ENCODE measurements at places on chromosomes 2 and 18.

DNA sequence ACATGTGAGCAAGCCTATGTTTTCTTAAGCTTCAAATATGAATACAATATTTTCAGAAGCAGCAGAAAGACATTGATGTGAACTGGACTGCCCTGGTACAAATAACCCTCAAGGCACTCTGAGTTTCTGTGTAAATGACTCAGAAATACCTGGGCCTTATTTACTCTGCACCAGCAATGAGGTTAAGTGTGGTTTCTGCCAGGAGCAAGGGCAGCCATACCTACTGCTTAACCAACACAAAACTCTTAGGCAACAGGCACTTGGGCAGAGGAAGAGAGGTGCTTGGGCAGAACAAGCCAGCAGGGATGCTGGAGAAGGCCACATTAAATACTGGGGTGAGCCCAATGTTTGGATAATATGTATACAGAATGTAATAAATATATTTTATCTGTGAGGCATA, 29.4 kb upstream of the ARL5A start:
- DNase-seq = no peak

GRCh38 chr2:216560838-216561270, 62.2 kb downstream of the RPL37A start:
- DNase-seq = no peak

GRCh38 chr2:75560022-75560767, 544 bp downstream of the EVA1A start:
- no peak for DNase-seq

DNA sequence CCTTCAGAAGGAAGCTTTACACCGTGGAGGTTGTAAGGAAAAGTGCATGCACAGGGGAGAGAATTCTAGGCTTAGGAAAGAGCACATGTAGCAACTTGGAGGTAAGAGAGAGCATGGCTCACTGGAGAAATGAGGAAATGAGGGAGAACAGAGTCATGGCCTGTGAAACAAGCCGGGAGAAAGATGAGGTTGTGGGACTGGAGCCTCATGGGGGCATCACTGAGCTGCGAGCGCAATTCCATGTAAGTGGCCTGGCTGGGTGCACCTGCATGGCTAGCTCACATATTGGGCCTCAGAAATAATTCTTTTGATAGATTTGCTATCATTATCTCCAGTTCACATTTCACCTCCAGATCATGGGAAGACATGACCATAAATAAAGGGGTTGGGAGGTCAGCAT, 785.5 kb upstream of the RAB6C start:
- peak; percentile 36 for DNase-seq

DNA sequence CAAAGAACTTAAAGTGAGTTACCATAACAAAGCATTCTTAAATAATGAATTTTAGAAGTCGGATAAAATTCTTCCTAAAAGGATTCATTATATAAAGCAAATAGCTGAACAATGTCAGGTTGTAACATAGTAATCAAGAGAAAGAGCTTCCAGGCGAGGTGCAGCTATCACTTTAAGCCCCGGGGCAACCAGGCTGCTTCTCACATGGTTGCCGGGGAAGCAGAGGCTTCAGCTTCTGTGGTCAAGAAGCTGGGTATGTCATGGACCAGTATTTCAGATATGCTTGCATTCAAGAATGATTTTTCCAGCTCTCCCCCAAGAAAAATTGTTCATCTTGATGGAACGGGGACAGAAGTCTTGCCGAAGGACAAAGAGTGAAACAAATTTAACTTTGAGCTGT, 23.6 kb upstream of the KYNU start:
- DNase-seq = no peak

- peak; percentile 50 for DNase-seq
These were observed 116.8 kb downstream of the CTAGE1 start for GRCh38 chr18:22300665-22301636.

GRCh38 chr2:62871506-62871905, 166.0 kb downstream of the EHBP1 start:
- DNase-seq = no peak

GRCh38 chr2:30454571-30454970, 7.5 kb downstream of the LCLAT1 start:
- DNase-seq = no peak

DNA sequence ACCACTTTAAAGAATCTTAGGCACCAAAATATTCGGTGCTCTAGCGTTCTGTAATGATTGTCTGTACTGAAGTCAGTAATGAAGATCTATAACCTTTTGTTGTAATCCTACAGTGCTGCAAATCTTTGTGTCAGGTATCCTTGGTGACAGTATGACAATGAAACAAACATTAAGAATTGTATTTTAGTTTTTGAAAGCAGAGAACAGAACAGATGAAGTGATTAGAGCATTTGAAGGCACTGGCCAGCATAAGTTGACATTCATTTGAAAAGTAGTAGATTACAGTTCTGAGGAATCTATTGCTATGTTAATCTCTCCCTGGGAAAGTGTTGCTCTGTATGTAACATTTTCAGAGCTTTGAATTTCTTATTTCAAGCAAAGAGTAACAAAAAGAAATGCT, 451.2 kb downstream of the NUP35 start:
- no peak for DNase-seq

DNA sequence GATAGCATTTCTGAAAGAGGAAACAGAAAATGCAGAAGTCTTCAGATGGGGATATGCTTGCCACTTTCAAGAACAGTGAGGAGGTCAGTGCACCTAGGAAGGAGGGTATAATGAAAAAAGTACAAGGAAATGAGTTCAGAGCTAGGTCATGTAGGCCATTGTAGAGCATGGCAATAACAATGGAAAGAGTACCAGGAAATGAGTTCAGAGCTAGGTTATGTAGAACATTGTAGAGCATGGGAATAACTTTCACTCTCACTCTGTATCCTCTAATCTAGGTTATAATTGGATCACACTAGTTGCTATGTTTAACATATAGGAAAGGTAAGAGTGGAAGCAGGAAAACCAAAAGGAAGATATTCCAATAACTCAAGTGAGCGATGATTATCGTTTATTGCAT, 12.3 kb downstream of the SCG2 start:
- no peak for DNase-seq

- DNase-seq = peak; percentile 83
These were observed 73.8 kb downstream of the TGFA start for GRCh38 chr2:70479816-70480215.

GRCh38 chr18:67199993-67200617, 316.4 kb downstream of the DSEL start:
- peak; percentile 52 for DNase-seq

- DNase-seq = no peak
These were observed 27.5 kb downstream of the TSHZ1 start for GRCh38 chr18:75238100-75238499.

- peak; percentile 34 for DNase-seq
These were observed 1.9 kb upstream of the NT5DC4 start for GRCh38 chr2:112718863-112719370.

DNA sequence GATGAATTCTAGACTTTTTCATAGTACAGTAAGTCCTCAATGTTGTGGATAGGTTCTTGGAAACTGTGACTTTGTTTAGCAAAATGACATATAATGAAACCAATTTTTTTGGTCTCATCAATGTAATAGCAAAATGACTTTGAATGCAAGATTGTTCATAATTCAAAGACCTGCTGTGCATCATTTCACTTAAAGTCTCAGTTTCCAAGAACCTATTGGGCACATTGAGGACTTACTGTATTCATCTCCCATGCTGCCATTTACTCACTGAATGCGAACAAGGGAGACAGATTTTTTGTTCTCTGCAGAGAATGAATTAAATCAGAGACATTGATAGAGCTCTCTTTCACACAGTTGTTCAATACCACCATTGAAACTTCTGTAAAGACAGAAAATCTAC, 153.6 kb downstream of the TRABD2A start:
- no peak for DNase-seq

DNA sequence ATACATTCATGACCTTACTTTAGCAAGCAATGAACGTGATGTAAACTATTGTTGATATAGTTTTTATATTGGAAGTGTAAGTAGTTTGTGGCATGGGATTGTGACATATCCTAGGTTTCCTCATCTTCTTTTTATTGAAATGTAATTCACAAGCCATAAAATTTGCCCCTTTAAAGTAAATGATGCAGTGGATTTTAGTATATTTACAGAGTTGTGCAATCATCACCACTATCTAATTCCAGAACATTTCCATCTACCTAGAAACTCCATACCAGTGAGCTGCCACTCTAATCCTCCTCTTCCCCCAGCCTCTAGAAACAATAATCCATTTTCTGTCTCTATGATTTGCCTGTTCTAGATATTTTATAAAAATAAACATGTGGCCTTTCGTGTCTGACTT, 10.7 kb upstream of the CASP10 start:
- DNase-seq = no peak

GRCh38 chr18:3140986-3141639, 78.7 kb downstream of the MYOM1 start:
- DNase-seq = no peak
